Ovary (tissue), 10 donors: ENCODE measurements at places on chromosomes 7 and 10. TPM values are rescaled to one million over a fixed set of nuclear protein-coding genes. Genes with fewer than 3 reads are reported as not detected.

ANK3 gene
- 17.7 TPM for total RNA-seq

- H3K4me1 ChIP-seq, result peaks cover 13% of the 10 kb centered on the region
- H3K27ac ChIP-seq, result no peak overlapping the region
- no peaks in the 10 kb centered on the region for H3K27me3 ChIP-seq
- no peak for DNase-seq
- H3K36me3 ChIP-seq, result no peaks in the 10 kb centered on the region
- H3K4me3 ChIP-seq, result no peak overlapping the region
These were observed 2.8 kb upstream of the FLNC start for GRCh38 chr7:128827248-128827958.

GRCh38 chr7:81210137-81211064 lies 291.6 kb upstream of the SEMA3C start:
- no peaks in the 10 kb centered on the region for H3K4me1 ChIP-seq
- no peaks in the 10 kb centered on the region for H3K36me3 ChIP-seq
- H3K27me3 ChIP-seq, result no peaks in the 10 kb centered on the region
- H3K27ac ChIP-seq, result no peak overlapping the region
- DNase-seq, result no peak
- no peak overlapping the region for H3K4me3 ChIP-seq

DNA sequence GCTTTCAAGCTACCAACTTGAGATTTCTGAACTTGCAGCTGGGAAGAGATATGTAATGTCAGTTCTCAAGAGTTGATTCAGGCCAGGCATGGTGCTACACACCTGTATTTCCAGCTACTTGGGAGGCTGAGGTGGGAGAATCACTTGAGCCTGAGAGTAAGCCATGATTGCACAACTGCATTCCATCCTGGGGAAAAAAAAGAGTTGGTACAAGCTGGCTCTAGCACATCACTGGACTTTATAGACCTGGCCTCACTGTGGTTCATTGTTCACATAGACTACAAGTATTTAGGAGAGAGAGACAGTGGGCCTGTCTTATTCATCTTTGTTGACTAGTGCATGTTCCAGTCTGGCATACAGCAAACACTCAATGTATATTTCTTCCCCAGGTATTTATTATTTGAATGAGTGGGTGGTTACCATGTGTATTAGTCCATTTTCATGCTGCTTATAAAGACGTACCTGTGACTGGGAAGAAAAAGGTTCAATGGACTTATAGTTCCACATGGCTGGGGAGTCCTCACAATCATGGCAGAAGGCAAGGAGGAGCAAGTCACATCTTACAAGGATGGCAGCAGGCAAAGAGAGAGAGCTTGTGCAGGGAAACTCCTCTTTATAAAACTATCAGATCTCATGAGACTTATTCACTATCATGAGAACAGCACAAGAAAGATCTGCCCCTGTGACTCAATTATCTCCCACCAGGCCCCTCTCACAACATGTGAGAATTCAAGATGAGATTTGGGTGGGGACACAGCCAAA lies 176.5 kb downstream of the PFKFB3 start:
- no peak overlapping the region for H3K27ac ChIP-seq
- no peaks in the 10 kb centered on the region for H3K27me3 ChIP-seq
- H3K36me3 ChIP-seq, result no peaks in the 10 kb centered on the region
- DNase-seq, result no peak

DNA sequence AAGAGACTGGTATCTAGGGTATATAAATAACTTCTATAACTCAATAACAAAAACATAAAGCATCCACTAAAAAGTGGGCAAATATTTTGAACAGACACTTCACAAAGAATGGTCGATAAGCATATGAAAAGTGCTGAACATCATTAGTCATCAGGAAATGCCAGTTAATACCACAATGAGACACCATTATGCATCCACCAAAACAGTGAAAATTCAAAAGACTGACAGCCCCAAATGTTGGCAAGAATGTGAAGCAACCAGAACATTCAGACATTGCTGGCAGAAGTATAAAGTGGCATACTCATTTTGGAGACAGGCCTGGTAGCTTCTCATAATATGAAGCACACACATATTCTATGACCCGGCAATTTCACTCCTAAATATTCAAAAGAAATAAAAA lies 26.5 kb upstream of the GSAP start:
- H3K4me3 ChIP-seq, result no peak overlapping the region
- H3K36me3 ChIP-seq, result no peaks in the 10 kb centered on the region
- H3K27ac ChIP-seq, result no peak overlapping the region

GRCh38 chr7:110442381-110442837 lies 648.5 kb upstream of the LRRN3 start:
- H3K27me3 ChIP-seq, result no peaks in the 10 kb centered on the region
- H3K4me3 ChIP-seq, result no peak overlapping the region
- no peaks in the 10 kb centered on the region for H3K4me1 ChIP-seq
- no peaks in the 10 kb centered on the region for H3K36me3 ChIP-seq
- no peak overlapping the region for H3K27ac ChIP-seq
